ENCODE measurements at places on chromosomes 3 and 15.

- peak; percentile 73 for DNase-seq
These were observed 80.0 kb upstream of the SKOR1 start for GRCh38 chr15:67745073-67746006.

- DNase-seq, result no peak
These were observed 498.0 kb downstream of the TBL1XR1 start for GRCh38 chr3:176699288-176699687.

GRCh38 chr3:56813653-56813960 lies 11.9 kb upstream of the ARHGEF3 start:
- DNase-seq, result no peak

DNA sequence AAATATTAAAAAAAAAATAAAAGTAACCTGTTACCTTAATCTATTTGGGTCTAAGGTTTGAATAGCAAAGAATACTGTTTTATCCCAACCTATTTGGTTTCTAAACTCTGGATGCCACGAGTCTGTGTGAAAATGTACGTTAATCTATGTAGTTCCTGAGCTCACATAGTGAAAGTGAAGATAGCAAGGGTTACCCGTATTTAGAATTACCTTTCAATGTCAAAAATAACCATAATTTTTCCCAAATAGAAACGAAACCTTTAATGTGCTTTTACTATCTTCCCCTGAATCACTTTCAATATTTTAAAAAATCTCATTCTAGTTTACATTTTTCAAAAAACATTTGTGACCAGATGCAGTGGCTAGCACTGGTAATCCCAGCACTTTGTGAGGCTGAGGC lies 5.8 kb upstream of the USP50 start:
- no peak for DNase-seq
